CD4-positive, alpha-beta T cell treated with Interferon gamma for 1 hour (primary cell): ENCODE measurements at places on chromosomes 6 and 20.

GRCh38 chr6:24032896-24033688 is 92.9 kb upstream of the NRSN1 start:
- no peak for DNase-seq

GRCh38 chr6:11094411-11094851 is 797 bp downstream of the SMIM13 start:
- peak; percentile 28 for DNase-seq

DNA sequence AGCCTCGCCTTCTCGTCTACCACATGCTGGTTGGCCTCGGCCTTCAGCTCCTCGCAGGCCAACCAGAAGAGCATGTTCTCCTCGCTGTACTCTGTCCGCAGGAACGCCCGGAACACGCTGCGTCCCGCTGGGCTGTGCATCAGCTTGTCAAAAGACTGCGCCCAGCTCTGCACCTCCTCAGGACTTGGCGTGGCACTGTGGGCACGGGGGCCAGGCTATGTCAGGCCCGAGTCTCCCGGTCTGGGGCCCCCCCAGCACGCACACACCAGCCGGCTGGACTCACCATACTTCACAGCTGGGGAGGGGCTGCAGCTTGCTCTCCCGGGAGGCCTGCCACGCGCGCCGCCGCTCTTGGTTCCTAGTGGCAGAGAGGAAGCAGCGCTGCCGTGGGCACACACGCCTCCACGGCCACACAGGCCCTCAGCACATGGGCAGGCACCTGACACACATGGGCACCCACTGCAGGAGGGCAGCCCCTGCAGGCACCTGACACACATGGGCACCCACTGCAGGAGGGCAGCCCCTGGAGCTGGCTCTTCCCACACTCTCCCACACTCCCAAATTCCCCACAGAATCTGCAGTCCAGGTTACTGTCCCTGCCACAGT is 5.0 kb downstream of the RGS19 start:
- DNase-seq, result no peak

GRCh38 chr6:81589465-81590313 is 162.8 kb downstream of the TENT5A start:
- no peak for DNase-seq

DNA sequence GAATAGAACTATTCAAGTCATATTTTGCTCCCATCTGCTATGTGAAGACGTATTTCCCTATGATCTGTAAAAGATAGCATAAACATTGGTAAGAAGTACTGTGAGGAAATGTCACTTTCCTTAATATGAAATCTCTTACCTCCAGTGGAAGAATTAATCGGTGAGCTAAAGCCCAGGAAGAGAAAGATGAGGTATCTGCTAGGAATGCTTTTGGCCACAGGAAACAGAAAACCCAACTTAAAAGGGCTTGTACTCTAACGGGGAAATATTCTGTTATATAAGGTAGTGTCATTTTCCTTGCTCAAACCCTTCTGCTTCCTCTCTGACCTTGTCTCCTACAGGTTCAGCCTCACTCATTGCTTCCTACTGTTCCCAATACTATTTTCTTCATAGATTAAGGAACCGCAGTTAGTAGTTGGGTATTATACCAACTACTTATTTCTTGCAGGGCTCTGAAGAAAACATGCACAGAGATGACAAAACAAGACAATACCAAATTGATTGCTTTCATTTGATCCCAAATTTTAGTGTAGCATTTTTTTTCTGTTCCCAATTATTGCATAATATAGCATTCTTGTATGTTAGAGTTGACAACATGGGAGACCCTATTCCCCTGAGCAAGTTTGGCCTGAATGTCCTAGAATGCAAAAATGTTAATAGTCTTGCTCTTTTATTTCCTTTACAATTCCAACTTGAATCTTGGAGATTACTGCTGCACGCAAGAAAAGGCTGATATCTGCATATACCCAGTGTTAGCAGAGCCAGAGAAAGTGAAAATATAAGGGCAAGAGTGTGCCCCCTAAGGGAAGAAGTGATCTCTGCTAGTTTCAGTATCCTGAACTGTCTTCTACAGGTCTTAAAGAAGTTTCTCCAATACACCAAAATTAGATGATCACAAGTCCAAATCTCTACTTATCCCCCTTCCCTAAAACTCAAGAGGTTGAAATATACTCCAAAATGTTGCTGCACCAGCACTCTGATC is 65.3 kb downstream of the AFG1L start:
- no peak for DNase-seq

DNA sequence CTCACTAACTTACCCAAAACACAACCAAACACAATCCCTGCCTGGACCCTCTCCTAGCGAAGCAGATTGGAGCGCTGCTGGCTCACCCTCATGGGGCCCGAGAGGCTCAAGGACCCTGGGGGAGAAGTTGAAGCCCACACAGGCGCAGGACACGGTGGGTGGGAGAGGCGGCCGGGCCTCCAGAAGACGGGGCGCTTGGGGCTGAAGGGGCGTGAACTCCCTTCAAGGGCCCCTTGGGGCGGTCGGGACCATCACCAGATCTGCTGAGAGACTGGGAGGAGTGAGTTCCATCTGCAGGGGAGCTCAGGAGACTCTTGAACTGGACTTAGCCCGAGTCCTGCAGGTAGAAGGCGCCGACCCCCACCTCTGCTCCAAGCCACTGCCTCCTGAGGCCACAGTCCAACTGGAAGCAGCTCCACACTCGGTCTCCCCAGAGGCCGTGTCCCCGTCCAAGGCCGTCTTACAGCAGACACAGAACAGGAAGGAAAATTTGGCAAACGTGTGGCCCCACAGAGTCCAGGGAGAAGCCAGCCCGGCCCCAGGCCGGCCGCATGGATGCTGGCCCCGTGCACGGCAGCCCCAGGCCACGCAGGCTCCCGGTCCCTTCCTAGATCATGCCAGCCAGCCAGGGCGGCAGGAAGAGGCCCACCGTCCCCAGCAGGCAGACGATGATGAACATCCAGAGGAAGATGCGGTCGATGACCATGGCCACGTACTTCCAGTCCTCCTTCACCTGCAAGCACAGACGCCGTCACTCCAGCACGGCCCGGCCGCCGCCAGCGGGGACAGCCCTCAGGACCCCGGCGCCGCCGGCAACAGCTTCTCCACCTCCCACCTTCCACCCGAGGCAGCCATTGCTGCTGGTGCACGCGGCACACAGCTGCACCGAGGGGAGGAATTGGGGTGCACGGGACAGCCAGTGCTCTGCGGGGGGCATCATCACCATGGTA is 14.7 kb downstream of the CHRNA4 start:
- no peak for DNase-seq

DNA sequence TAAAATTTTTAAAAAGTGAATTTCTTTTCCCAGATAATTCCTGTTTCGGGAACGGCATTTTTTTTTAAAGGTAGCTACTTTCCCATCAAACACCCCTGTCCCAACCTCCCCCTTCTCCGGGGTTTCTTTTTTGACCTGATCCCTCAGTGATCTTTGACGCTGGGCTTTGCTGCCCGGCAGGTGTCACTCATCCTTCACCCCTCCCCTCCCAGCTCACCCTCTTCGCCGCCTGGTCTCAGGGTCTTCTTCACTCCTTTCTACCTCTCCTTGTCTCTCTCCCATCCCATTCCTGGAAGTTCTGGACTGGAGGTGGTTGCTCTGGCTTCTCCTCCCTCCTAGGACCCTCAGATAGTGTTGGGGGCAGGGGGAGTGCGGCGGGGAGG is 329 bp upstream of the GPR6 start:
- no peak for DNase-seq

GRCh38 chr6:159121486-159121885 is 47.7 kb upstream of the FNDC1 start:
- DNase-seq, result no peak

- DNase-seq, result no peak
Observed at GRCh38 chr6:157714153-157714490, 108.9 kb upstream of the SNX9 start.

DNA sequence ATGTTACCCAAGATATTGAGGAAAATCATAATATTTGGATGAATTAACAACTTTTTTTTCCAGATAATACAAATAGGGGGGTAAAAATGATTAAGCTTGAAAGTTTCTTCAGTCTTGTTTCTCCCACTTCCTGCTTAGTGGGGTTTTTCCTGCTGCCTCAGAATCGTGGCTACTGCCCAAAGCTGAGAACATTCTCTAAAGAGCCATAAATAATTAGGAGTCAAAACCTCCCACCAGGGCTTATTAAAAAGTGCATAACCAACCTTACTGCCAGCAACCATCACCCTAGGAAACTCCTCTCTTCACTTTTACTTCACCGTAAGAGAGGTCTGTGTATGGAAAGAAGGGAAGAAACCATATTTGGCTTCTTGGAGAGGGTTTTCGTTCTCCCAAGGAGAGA is 9.0 kb upstream of the LCA5 start:
- DNase-seq, result no peak

GRCh38 chr6:5471044-5471443 is 209.7 kb downstream of the FARS2 start:
- DNase-seq, result peak; percentile 61
